ENCODE measurements at places on chromosomes 1 and 21.

DNA sequence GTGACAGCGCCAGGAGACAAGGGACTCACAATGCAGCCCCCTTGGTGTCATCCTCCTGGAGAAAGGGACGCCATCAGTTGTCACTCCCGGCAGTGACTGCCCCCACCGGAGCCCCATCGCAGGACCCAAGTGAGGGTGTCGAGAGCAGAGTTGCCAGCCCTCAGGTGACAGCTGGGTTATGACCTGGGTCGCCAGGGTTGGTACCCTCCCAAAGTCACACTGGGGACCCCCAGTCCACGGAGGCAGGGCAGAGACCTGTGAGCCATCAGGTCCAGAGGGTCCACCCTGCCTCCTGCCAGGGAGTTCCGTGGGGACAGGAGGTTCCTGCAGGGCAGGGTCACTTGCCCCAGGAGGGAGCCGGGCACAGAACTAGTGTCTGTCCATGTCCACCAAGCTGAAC is 78.2 kb upstream of the IFFO2 start:
- H3K36me3 ChIP-seq = no peaks in the 10 kb centered on the region
- no peak overlapping the region for H3K4me3 ChIP-seq
- H3K27me3 ChIP-seq = no peaks in the 10 kb centered on the region
- H3K27ac ChIP-seq = no peak overlapping the region

DNA sequence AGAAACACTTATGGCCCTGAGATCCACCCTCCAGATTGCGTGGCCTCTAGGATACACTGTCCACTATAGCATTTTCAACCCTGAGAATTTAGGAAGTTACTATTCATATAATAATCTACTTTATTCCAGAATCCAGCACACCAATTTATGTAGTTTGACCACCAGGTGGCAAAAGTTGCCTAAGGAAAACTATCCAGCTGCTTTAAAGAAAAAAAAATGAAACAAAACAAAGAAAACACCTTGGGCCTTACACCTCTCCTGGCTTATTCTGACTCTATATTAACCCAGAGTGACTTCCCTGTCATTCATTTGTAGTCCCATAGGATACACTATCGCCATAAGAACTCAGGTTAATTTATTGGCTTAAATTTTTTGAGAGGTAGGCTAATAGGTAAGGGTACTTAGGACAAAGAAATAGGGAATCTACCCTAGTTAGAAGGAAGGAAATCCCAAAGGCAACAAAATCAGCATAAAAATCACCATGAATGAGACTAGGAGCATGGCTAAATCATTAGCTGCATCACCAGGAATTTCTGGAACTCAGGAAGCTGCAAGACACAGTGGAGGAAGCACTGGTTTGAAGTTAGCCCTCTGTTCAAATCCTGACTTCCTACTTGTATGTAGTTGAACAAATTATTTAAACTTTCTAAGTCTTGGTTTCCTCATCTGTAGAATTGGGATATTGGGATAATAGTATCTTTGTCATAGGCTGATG is 107.5 kb downstream of the SPAG17 start:
- DNase-seq = no peak
- H3K4me1 ChIP-seq = no peaks in the 10 kb centered on the region
- no peaks in the 10 kb centered on the region for H3K27me3 ChIP-seq

DNA sequence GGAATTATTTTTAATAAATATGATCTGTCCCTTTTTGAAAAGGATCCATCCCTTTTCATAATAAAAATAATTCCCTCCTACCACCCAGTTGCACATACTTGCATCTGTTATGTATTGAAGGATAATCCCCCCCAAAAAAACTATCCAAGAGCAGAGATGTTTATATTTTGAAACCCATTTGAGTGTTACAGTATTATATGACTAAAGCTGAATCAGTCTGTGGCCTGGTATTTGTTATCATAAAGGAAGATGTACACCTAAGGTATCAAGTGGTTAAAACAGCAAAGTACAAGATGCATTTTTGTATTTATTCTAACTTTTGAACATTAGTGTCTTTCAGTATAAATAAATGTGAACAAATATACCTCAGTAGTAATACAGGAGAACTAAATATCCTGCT is 12.7 kb upstream of the TGFB2 start:
- peaks cover 6% of the 10 kb centered on the region for H3K36me3 ChIP-seq
- H3K27ac ChIP-seq = no peak overlapping the region
- H3K4me1 ChIP-seq = no peaks in the 10 kb centered on the region
- no peak for DNase-seq
- H3K27me3 ChIP-seq = no peaks in the 10 kb centered on the region

- peak; percentile 9 for DNase-seq
- peak overlapping the region; percentile 64 for H3K4me3 ChIP-seq
- H3K27ac ChIP-seq = no peak overlapping the region
- peaks cover 25% of the 10 kb centered on the region for H3K27me3 ChIP-seq
Observed at GRCh38 chr21:33643658-33644311, 1.5 kb downstream of the ITSN1 start.

DNA sequence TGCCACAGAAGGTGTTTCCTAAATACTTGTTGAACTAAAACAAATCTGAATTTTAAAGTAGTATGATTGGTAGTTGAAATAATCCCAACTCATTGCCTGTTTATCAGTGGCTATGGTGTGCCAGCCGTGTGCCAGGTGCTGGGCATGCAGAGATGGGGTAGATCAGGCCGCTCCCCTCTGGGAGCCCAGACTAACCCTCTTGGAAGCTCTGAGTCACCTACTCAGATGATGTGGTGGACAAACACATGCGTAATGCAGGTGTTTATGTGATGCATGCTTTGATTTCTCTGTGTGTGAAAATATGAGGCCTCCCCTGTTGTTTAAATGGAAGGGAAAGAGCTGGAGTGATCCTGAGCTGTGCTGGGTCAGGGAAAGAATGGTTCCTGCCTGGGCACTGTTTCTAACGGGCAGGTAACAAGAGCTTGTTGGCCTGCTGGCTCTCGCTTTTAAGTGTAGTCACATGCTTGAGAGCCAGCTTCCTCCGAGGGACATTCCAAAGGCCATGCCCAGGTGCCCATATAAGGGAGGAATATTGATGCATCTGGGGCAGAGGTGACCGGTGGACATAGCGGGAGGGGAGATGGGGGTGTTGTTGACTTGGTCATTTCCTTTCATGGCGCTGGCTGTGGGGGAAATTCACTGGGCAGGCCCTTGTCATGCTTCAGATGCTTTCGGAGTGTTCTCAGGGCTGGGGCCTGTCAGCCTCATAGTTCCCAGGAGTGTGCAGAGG is 10.2 kb downstream of the MFN2 start:
- no peak overlapping the region for H3K27ac ChIP-seq
- no peaks in the 10 kb centered on the region for H3K27me3 ChIP-seq
- H3K4me1 ChIP-seq = no peaks in the 10 kb centered on the region
- no peak overlapping the region for H3K4me3 ChIP-seq

- DNase-seq = no peak
- no peak overlapping the region for H3K27ac ChIP-seq
- no peaks in the 10 kb centered on the region for H3K4me1 ChIP-seq
- no peak overlapping the region for H3K4me3 ChIP-seq
Observed at GRCh38 chr21:44758141-44758561, 43.5 kb downstream of the UBE2G2 start.

All from CD4-positive, CD25-positive, alpha-beta regulatory T cell (primary cell).